Hematopoietic multipotent progenitor cell treated with erythropoietin and hydrocortisone succinate and interleukin-3 and kit ligand, for 15 days (in vitro differentiated cells): ENCODE measurements at places on chromosomes 11 and 22.

- peak; percentile 32 for DNase-seq
Measured at GRCh38 chr22:50089682-50090411, at the start of gene MOV10L1. TSS of gene MOV10L1 (plus strand) at chr22:50090006. CDS start at chr22:50090089, 83 bp downstream.

GRCh38 chr11:70038034-70038834, 39.9 kb upstream of the ANO1 start:
- no peak for DNase-seq

DNA sequence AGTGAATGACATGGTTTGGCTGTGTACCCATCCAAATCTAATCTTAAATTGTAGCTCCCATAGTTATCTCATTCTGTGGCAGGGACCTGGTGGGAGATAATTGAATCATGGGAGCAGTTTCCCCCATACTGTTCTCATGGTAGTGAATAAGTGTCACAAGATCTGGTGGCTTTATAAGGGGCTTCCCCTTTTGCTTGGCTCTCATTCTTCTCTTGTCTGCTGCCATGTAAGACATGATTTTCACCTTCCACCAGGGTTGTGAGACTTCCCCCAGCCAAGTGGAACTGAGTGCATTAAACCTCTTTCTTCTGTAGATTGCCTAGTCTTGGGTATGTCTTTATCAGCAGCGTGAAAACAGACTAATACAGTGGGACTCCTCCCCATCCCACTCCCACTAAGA, 11.1 kb downstream of the OR5A2 start:
- no peak for DNase-seq

DNA sequence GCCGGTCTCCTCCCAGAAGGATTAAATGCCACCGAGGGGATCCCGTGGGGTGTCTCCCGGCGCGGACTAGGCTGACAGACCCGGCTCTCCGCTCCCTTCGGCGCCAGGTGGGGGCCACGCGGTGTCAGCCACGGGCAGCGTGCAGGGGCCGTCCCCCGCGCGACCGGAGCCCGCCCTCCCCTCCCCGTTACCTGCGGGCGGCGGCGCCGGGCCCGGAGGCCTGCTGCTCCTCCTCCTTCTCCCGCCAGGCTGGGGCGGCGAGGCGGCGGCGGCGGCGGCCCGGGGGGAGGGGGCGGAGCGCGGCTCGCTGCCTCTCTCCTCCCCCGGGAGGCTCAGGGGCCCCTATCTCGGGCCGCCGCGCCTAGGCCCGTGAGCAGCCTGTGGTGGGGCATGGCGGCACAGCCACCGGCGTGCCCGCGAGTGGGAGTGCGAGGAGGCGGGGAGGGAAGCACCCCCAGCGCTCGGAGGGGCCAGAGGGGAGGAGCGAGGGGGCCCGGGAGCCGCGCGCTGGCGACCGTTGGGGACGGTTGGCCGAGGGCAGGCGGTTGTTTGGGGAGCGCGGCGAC, 450 bp downstream of the ZBTB44 start:
- peak; percentile 75 for DNase-seq

- DNase-seq, result no peak
Measured at GRCh38 chr22:42229455-42230149, 40.9 kb downstream of the TCF20 start.

- DNase-seq, result no peak
Measured at GRCh38 chr11:123202155-123203151, 7.4 kb upstream of the CLMP start.

GRCh38 chr11:65309006-65309405, 5.7 kb upstream of the CDC42EP2 start:
- no peak for DNase-seq

- peak; percentile 70 for DNase-seq
Measured at GRCh38 chr11:1515082-1516060, 28.8 kb upstream of the MOB2 start.

GRCh38 chr11:72229925-72230763, 5.6 kb downstream of the INPPL1 start:
- DNase-seq, result no peak

DNA sequence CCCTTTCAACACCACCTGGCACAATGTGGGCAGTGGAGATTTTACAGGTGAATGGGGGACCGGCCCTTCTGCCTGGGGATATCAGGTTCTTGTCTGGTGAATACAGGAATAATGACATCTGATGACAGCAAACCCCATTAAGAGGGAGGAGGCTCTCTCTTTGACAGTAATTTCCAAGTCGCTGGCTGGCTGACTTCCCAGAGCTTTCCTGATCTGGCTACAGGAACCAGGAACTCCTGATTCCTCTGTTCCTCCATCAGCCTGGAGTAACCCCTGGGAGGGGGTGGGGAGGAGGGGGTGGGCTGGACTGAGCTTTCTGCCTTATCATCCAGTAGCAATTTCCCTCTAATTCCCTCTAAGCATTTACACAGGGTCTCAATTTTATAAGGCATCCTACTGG, 3.7 kb upstream of the MIEF1 start:
- DNase-seq, result no peak

DNA sequence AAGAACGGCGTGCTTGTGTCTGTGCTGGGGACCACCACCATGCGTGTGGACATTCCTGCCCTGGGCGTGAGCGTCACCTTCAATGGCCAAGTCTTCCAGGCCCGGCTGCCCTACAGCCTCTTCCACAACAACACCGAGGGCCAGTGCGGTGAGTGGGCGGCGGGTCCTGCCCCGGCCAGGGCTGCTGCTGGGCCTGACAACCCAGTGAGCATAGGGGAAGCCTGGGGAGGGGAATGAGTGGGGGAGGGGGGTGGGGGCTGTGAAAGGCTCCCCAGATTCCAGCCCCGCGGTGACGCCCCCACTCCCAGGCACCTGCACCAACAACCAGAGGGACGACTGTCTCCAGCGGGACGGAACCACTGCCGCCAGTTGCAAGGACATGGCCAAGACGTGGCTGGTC, 31.9 kb downstream of the MUC5B start:
- DNase-seq, result no peak

DNA sequence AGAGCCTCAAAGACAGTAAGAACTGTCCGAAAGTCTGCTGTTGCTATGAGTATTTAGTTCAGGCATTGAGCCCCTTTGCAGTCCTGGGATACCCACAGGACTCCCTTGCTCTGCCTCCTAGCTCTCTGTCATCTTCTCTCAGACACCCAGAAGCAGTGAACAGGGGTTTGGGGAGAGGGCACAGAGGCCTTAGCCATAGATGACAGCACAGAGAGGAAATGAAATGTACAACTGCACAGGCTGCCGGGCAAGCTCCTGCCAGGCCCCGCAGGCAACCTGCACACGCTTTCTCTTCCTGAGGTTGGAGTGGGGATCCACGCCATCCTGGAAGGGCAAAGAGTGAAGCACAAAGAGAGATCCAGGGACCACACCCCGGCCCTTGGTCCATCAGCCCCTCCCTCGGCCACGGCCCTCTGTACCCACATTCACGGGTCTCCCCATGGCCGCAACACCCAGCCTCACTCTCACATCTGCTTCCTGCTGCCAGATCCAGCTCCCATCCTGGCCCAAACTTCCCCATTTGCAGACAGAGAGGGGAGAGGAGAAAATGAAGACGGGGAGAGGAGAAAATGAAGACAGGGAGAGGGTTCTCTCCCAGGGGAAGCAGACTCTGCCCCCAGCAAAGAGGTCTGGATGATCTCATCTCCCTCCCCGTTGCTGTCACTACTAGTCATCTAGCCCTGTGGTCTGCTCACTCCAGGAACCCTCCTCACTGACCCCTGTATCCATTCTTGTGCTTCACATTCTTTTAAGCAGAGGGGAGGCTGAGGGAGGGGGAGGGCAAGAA, 40.7 kb downstream of the CD6 start:
- DNase-seq, result no peak

- no peak for DNase-seq
Measured at GRCh38 chr11:17686231-17686980, 33.0 kb upstream of the MYOD1 start.

DNA sequence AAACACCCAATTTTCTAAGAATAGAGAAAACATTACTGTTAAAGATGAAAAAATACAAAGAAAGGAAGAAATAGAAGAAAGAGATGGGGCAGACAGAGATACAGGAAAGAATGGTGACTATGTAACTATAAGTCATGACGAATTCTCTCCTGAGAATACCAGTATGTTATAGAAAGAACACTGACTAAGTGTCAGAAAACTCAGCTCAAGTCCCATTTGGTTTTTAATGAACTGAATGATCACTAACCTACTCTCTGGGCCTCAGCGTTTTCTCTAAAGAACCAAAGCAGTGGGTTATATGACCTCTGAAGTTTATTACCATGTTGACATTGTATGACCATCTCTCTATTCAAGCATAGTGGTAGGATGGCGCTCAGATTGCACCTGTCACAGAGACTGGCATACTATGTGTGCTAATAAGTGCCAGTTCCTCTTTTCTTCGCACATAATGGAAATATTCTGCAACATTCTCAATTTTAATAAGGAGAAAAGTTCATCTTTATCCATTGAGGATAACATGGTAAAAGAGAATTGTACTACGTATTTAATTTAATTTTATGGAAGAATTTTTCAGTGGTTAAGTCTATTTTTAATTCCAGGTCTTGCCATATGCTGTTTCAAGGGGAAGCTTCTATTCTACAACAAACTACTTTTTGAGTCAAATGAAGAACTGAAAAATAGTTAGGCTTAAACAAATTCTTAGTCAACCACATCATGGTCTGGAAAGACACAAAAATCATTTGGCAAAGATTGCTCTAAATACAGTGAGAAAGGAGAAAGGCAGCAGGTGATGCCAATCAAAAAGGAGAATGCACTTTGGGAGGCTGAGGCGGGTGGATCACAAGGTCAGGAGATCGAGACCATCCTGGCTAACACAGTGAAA, 25.0 kb upstream of the EED start:
- no peak for DNase-seq

DNA sequence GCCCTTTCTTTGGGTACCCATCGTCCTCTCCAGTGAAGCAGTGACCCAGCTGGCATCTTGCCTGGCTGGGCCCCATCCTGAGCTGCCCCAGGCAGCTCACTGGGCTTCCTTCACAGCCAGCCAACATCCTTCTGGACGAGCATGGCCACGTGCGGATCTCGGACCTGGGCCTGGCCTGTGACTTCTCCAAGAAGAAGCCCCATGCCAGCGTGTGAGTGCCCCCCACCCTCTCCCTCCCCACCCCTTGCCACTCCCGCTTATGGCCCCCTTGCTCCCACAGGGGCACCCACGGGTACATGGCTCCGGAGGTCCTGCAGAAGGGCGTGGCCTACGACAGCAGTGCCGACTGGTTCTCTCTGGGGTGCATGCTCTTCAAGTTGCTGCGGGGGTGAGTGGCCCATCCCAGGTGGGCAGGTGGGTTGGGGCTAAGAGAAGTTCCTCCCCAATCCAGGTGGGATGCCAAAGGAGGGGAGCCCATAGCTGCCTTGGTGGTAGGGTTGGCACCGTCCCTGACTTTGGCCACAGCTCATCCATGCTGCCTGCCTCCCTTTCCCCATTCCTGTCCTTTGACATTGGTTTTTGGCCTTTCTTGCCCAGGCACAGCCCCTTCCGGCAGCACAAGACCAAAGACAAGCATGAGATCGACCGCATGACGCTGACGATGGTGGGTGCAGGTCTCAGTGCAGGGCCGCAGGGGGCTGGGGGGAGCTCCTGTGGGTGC, 6.8 kb upstream of the ANKRD13D start:
- DNase-seq, result no peak

- no peak for DNase-seq
Measured at GRCh38 chr11:122383186-122383585, 267.2 kb upstream of the BLID start.

- no peak for DNase-seq
Measured at GRCh38 chr11:34789196-34789834, 126.9 kb downstream of the APIP start.

DNA sequence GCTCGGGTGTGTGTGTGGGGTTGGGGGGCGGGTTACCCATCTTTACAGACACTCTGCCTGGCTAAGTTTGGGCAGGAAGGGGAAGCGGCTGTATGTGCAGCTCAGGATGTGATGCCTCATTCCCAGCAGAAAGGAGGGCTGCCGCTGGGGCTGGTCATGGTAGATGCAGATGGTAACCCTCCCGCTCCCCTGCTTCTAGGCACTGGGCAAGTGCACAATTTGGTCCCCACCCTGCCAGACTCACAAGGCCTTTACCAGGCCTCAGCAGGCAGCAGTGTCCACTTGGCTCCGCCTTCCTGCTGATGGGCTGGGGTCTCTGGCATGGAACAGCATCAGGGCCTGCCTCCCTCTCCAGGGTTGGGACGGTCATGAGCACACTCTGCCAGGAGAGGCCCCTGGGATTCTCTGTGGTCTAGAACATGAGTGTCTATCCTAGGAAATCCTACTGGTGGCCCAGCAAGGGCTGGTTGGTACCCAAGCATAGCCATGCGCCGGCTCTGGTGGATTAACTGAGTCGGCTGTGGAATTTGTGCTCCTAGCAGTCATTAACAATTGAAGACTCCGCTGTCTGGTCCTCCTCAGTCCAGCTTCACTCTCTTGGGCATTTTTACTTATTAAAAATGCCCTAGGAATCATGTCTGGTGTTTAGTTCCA, 4.2 kb downstream of the LMO1 start:
- DNase-seq, result no peak

- DNase-seq, result no peak
Measured at GRCh38 chr11:76030286-76030685, 176.0 kb downstream of the WNT11 start.

DNA sequence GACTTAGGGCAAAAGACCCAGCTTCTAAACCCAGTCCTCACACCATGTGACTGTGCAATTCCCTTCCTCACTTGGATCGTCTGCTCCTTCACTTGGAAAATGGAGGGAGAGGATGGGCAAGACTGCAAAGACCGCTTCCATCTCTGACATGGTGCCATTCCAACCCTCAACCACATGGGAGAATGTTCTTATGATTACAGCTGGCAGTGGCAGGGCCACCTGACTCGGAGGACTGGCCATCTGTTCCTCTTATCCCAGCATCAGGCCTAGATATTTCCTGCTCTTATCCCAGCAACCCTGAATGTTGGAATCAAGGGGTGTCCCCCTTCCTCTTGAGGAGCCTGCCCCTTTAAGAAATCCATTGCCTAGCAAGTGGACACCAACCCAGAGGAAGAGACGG, 15.4 kb downstream of the DSCAML1 start:
- no peak for DNase-seq

- no peak for DNase-seq
Measured at GRCh38 chr11:111815489-111815888, 49.3 kb upstream of the PPP2R1B start.

DNA sequence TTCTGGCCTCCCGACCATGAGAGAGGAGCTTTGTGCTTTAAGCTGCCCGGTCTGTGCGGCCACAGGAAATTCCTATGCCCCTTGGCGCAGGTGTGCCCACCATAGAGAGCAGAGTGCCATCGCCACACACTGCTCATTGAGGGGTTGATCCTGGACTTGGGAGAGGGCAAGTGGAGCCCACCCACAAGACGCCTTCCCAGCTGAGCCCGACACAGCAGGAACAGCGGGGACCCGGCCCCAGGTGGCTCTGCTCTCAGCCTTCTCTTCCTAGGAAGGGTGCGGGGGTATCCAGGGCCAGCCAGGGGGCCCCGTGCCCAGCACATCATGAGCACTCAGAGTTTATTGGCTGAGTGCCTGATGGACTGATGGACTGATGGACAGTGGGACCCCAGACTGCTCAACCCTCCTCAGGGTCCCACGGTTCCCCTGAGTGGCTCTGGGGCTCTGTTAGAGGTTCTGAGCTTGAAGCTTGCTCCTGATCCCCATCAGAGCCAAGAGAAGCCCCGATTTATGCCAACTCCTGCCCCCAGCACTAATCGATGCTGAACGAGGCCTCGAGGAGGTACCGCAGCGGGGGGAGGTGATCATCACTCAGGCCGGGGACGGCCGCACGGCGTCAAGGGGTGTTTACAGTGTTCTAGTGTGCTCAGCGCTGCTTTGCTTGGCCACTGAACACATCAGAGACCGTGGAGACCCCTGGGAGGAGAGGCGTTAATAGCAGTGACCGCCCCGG, 13.5 kb upstream of the MRGPRD start:
- DNase-seq, result no peak
